ENCODE measurements at places on chromosomes 2 and 18. TPM values are rescaled to one million over a fixed set of nuclear protein-coding genes. Genes with fewer than 3 reads are reported as not detected.

HRH4 gene
- total RNA-seq, result 0.14 TPM

GKN2 gene
- not detected for total RNA-seq

PPM1B gene
- total RNA-seq, result 30.8 TPM

DES gene
- total RNA-seq, result 47.0 TPM

PROKR1 gene
- 0.04 TPM for total RNA-seq

HOXD11 gene
- total RNA-seq, result not detected

PSMA8 gene
- not detected for total RNA-seq

SLC9A2 gene
- 0.18 TPM for total RNA-seq

SGPP2 gene
- 24.6 TPM for total RNA-seq

PROM2 gene
- 16.0 TPM for total RNA-seq

ZNF514 gene
- 21.7 TPM for total RNA-seq

TANC1 gene
- total RNA-seq, result 21.8 TPM

ERFE gene
- total RNA-seq, result 1.5 TPM

SIX3 gene
- not detected for total RNA-seq
